ENCODE measurements at places on chromosomes 3 and 15.

DNA sequence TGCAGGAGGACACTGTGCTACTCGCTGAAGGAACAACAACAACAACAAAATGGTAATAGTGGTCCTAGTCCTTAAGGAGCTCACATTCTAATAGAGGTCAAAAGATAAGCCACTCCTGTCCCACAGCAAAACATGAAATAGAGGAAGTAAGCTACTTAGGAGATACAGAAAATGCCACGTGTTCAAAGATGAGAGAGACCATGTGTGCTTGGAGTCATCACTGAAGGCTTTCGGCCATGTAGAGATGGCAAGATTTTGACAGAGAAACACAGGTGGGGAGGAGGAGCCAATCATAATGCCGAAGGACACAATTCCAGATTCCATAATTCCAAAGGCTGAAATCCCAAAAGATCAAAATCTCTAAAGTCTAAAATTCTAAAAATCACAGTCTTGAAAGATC is 24.8 kb upstream of the RIOX2 start:
- DNase-seq: no peak

DNA sequence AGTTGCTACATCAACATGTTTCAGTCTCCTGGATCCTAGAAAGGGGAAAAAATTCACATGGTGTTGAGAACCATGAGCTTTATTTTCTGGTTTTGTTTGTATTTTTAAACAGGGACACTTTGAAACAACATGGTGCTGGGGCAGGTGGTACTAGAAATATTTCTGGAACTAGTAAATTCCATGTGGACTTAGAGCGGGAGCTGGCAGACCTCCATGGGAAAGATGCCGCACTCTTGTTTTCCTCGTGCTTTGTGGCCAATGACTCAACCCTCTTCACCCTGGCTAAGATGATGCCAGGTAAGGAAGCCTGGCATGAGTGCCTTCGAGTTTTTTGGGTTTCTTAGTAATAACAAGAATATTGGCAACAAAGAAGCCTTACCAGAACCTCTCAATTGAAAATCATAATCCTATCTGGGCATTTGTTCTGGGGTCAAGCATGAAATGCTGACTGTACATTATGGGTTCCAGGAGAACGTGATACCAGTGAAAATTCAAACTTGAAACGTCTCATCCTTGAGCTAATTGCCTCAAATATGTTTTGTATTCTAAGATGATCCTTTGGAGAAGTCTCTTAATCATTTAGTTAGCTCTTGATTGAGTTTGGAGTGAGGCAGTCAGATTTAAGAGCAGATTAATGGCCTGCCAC is 7.9 kb downstream of the ALAS1 start:
- no peak for DNase-seq

DNA sequence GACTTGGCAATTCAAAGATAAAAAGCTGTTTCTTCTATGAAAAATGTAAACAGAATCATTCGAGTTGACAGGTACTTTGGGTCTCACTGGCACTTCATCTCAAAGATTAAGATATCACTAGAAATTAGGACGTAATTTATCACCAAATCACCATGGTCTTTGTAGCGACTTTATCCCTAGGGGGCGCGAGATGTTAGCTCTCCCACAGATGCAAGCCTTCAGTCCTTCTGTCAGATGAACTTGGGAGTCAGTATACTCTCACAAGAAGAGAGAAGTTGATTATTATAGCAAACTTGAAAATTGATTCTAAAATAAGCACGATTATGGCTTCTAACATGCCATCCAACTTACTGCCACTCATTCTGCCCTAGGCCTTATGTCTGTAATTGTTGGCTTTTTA is 150.3 kb downstream of the ALCAM start:
- no peak for DNase-seq

DNA sequence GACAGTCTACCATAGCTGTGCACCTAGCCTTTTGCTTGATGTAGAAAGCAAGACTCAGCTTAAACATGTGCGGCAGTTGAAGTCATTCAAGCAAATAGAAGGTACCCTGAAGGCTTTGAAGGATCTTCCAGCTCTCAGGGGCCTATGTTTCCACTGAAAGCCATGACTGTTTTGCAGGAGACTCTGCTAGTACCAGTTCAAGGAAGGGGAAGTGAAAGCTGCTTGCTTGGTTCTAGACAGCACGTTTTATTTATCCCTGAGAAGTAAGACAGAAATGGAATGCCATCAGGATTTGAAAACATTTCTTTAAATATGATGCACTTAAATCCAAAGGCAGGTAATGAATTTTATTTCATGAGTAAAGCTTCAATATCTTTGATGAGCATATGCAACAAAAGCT is 311.4 kb downstream of the PDCD6IP start:
- no peak for DNase-seq

DNA sequence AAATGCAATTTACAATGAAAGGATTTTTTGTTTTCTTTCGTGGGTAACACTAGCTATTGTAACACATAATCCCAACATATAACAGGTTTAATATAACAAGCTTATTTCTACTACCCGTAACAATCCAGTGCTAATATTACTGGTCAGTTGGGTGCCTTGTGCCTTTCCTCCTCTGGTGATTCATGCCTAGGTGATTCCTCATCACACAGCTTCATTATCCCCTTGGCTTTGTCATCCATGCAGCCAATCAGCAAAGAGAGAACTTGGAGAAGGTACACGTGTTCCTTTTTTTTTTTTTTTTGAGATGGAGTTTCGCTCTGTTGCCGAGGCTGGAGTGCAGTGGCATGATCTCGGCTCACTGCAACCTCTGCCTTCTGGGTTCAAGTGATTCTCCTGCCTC is 30.7 kb downstream of the CHST14 start:
- DNase-seq: no peak

GRCh38 chr3:3825035-3825434 is 25.8 kb downstream of the LRRN1 start:
- DNase-seq: no peak

GRCh38 chr15:91926908-91927270 is 73.4 kb downstream of the SLCO3A1 start:
- DNase-seq: no peak

GRCh38 chr15:81379269-81379668 is 5.3 kb upstream of the TMC3 start:
- DNase-seq: no peak

GRCh38 chr3:172814738-172815137 is 64.2 kb downstream of the ECT2 start:
- DNase-seq: no peak

- peak; percentile 24 for DNase-seq
These were observed 539 bp upstream of the MGLL start for GRCh38 chr3:127822682-127823425.

- DNase-seq: no peak
These were observed 33.1 kb downstream of the RETNLB start for GRCh38 chr3:108724101-108724500.

Measured in CD4-positive, alpha-beta T cell treated with Interleukin-4 for 1 hour (primary cell).